NB4 (cell line): ENCODE measurements at places on chromosomes 12 and 14.
A peak's percentile ranks its signal among the peaks of the same experiment; 100 is the strongest.

DNA sequence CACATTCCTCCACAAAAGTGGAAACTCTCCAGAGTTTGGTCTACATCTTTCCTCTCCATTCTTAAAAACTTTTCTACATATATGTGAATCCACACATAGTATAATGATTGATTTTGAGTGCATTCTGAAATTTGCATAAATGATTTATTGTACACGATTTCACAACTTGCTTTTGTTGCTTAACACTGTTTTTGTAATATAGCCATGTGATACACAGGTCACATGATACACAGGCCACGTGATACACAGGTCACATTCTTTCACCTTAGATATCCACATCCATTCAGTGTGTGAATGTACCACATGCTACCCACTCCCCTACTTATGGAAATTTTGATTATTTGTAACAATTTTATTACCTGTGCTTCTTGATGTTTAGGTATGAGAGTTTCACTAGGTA is 319.1 kb downstream of the ZFP36L1 start:
- no peak for DNase-seq

- DNase-seq: no peak
Measured at GRCh38 chr14:56199982-56200577, 81.9 kb downstream of the PELI2 start.

- DNase-seq: no peak
Measured at GRCh38 chr12:46395388-46395787, 22.8 kb upstream of the SLC38A2 start.

- DNase-seq: no peak
Measured at GRCh38 chr14:92956961-92957360, 34.0 kb downstream of the CHGA start.

DNA sequence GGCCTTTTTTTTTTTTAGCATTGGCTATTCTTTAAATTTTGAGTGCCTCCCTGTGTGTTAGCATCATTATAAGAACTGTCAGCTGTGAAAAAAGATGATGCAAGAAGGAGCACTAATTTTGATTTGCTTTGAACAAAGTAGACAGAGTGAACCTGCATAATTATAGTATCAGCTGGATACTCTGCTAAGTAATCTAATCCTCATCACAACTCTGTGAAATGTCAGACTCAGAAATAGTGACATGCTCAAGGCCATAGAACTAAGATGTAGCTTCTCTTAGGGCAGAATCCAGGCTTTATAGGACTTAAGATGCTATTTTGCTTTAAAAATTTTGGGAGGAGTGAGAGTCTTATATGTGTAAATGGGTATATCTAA is 31.9 kb downstream of the FBXO34 start:
- DNase-seq: no peak

DNA sequence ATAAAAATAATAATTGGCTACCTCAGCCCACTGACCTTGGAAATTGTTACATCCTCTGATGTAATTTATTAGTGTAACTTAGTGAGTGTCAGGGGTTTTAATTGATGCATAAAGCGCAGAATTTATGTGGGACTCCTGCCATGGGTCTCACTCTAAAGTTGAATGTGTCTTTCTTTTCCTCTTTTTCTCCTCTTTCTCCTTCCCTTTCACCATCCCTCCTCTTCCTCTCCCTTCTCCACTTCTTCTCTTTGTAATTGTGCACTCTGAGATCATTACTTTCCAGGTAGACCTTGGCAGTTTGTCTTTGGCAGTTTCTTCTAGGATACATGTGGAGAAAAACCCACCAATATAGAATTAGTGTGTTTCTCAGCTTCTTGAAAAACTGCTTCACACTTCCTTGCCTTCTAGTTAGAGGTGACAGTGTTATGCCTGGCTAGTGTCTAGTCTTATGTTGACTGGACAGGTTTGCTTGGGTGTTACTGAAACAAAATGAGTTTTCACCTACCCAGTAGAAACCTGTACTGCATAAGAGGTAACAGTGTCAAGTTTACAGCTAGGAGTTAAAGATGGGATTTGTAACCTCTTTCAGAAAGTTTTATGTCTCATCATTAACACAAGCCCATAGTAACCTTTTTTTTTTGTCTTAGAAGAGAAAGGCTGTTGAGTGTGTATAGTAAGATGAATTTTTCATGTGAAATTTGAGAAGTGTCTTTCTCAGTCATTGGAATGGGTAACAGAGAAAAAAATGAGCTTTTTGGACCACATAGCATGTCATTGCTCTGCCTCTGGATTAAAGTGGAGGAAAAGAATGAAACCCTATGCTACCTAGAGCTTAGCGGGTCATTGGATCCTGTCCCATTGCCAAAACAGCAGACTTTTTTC is 18.6 kb downstream of the PELI2 start:
- DNase-seq: no peak

- no peak for DNase-seq
Measured at GRCh38 chr14:33370426-33370825, 431.7 kb downstream of the NPAS3 start.

GRCh38 chr14:100533656-100534485 is 53.3 kb downstream of the BEGAIN start:
- peak; percentile 87 for DNase-seq

GRCh38 chr12:12326262-12326661 is 23.8 kb downstream of the MANSC1 start:
- DNase-seq: no peak

DNA sequence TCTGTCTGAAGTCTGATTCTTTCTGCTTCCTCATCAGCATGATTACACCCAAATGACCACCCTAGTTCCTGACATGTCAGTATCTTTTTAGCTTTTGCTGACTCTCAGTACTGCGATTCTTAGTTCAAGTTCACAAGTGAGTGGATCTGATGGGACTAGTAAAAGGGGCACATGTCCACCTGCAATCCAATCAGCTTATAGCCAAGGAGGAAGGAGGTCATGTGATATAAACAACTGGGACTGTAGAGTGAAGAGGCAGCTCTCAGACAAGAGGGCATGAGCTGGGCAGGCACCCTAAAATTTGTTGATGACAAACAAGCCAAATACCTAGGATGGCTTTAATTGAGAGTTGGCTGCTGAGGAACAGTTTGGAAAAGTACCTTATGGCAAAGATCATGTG is 68.1 kb upstream of the OTOGL start:
- DNase-seq: no peak

- DNase-seq: peak; percentile 36
Measured at GRCh38 chr12:122306407-122306806, 40.1 kb upstream of the VPS33A start.

DNA sequence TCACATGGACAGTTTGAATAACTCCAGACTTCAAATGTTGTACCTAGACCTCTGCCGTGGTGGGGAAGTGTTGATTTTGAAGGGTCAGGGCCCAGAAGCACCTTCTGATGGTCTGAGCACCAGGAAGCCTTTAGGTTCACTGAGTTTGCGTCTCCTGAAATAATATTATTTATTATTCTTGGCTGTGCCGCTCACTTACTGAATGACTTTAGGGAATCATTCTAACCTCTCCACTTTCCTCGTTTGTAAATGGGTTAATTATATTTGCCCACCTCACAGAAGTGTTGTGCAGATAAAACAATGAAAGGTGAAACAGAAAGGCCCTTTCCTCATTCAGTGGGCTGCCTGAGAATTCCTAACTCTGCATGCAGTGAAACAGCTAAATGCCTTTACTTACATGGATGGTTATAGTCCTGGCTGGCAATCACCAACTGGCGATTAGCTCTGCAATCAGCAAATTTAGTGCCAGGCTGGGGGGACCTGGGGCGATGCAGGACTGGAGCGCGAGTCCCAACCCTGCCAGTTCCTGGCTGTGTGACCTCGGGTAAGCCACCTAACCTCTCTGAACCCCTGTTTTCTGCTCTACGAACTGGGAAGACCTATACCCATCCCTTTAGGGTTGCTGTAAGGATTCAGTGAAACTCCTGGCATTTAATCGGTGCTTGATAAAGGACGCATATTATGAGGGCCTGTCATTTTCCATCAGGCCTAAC is 57.5 kb downstream of the MAP1LC3B2 start:
- DNase-seq: no peak

DNA sequence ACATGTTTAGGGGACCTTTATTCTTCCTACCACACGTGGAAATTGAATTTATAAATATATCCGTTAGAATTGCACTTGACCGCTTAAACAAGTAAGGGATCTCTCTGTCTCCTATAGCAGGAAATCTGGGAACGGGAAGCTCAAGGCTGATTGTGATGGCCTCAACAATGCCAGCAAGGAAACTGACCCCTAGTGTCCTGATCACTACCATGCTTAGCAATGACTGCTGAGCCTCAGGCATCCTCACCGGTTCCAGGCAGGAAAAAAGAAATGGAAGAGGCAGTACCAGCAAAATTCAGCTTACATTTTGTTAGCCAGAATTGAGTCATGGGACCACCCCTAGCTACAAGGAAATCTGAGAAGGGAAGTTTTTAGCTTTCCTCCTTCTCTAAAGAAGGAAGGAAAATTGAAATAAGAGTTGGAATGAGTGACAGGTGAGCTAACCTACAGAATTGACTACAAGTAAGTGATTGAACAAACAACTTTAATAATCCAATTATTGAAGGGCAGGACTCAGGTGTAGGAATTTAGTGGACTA is 43.9 kb upstream of the AMN1 start:
- DNase-seq: no peak

GRCh38 chr12:109925185-109925840 is 25.2 kb downstream of the TCHP start:
- DNase-seq: no peak

DNA sequence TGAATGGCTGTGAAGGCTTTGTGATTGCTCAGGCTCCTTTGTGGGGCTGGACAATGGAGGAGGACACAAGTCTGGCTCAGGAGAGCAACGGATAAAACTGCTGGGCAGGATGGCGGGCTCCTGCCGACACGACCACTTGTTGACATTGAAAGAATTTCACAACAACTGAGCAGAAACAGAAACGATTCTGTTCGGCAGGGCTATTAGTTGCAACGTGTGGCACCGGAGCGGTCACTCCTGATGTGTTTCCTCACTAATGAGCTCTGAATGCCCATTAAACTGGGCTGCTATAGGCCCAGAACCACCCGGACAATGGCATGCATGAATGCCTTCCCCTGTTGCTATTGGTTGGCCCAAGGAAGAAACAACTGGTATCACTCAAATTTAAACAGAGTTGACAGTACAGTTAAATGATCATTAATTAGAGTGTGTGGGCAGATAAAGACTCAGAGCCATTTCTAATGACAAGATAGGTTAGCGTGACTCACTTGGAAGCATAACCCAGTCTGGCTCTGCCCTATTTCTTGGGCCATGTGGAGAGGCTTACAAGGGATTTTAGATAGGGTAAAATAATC is 142.9 kb downstream of the ASCL1 start:
- no peak for DNase-seq

GRCh38 chr14:104139460-104140212 is 1.2 kb downstream of the KIF26A start:
- DNase-seq: no peak

- DNase-seq: no peak
Measured at GRCh38 chr12:58528271-58528670, 392.0 kb downstream of the LRIG3 start.

- DNase-seq: peak; percentile 74
Measured at GRCh38 chr12:27094726-27095125, 12.3 kb upstream of the C12orf71 start.

- no peak for DNase-seq
Measured at GRCh38 chr12:114287821-114288525, 118.0 kb downstream of the TBX5 start.

DNA sequence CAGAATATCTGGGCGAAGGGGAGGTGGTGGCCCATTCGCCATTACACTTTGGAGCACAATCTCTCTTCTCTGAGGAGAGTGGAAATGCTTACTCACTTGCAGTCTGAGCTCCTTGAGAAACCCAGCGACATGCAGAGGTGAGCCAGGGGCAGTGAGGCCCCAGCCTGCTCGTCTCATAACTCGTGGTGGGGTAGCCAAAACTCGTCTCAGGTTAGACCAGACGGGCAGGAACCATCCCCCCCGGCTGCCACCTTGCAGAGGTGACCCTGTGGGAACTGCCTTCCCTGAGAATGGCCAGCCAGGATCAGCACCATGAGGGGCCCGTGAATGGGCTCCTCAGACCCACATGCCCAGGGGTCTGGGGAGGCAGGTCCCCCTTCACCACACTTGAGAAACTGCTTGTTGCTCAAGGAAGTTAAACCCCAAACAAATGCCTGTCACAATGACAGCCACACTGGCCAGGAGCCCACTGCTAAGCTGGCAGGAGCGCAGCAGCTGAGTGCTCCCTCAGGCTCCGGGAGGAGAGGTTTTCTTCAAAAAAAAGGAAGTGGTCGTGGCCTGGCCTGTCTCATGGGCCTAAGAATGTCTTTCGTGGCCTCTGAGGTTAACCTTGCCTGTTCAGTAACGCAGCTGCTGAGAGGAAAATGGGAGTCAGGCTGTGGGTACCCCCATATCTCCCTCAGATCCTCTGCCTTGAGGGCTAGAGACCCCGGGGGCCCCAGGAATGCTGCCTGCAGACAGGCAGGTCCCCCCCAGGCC is 9.2 kb upstream of the ALDH2 start:
- peak; percentile 93 for DNase-seq

- DNase-seq: no peak
Measured at GRCh38 chr14:91163316-91163715, 49.4 kb downstream of the DGLUCY start.

DNA sequence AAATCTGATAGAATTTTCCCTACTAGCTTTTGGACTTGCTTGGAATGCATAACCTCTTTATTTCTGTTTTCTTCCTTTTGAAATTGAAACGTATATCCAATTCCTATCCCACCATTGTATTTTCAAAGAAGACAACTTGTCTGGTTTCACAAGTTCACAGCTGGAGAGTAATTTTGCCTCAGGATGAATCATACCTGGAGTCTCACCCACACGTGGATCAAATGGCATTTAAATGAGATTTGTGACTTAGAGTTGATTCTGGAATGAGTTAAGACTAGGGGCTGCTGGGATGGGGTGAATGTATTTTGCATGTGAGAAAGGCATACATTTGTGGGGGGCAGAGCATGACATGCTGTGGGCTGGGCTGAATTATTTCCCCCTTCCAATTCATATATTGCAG is 516.5 kb upstream of the MGAT4C start:
- no peak for DNase-seq

DNA sequence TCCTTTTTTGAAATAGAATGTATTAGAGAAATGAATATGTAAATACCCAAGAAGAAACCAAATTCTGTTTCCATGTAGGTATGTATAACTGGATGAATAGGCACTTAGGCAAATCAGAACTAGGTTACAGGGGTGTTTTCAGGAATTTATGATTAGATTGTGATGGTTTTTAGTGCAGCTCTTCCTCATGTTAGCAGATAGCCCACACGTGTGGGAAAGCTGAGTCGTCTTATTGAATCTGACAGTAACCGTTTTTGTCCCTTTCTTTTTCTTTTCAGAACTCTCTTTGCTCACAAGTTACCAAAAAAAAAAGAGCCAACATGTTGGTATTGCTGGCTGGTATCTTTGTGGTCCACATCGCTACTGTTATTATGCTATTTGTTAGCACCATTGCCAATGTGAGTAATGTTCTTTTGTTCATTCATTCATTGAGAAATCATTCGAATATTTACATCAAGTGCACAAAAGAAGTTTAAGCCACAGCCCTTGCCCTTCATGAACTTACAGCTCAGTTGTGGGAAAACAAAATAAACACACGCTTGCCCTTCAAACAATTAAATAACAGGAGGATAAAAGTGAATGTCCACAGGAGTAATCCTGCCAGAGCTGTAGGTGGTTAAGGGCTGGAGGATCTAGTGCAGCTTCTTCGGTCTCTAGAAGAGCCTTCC is 14.8 kb downstream of the EMP1 start:
- no peak for DNase-seq
